ENCODE measurements at places on chromosomes 4 and X.

DNA sequence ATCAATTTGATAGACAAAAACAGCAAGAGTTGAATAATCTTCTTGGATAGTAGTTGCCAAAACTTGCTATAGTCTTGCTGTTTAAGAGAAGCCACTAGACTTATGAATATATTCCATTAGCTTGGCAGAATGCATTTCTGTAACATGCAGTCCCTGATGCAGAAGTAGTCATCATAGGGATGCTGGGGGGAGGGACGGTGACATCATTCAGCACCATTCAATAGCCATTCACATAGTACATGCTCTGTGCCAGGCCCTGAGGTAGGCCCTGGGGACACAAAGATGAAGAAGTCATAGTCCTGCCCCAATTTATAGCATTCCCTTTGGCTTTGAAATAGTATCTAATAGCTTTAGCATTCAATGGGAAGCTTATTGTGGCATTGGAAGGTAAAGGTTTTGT is 185.5 kb upstream of the AFF2 start:
- no peak for DNase-seq

DNA sequence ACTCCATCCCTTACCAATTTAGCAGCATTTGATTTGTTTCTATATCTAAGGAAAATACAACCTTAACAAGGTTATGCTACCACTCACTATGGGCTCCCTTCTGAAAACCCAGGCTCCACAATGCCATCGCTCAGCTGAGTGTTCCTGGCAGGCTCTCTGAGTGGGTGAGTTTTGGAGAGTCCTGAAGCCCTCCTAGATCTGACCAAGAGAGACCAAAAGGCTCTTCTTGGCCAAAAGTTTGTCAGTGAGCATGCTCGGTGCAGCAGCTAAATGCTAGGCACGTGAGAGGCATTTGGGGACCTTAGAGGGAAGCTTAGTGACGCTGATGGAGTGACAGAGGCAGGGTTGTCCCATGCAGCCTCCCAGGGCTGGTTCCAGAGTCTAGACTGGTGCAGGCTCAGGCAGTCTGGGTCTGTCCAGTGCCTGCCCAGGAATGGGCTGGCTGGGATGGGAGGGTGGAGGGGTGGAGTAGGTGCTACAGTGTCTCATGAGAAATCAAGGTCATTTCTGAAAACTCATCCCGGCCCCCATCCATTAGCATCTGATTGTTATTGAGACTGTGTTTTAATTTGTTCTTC is 346.8 kb downstream of the NR3C2 start:
- no peak for DNase-seq

DNA sequence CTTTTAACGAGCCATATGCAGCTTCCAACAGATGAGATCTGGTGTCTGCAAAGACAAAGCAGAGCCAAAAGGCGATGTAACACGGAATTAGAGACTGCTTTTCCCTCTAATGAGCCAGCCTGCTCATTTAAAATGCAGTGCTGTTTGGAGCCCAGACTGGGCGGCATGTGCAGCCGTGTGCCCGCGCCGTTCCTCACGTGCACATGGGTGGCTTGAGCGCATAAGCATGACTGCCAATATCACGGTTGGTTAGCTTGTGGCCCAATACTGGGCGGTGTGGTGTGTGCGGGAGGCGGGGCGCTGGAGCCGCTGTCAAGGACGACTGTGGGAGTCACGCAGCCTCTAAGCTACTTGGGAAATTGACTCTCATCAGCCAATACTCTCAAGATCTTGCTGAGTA is 87.0 kb upstream of the SCOC start:
- DNase-seq = no peak

GRCh38 chr4:16896881-16897750 is 1.3 kb downstream of the LDB2 start:
- no peak for DNase-seq

DNA sequence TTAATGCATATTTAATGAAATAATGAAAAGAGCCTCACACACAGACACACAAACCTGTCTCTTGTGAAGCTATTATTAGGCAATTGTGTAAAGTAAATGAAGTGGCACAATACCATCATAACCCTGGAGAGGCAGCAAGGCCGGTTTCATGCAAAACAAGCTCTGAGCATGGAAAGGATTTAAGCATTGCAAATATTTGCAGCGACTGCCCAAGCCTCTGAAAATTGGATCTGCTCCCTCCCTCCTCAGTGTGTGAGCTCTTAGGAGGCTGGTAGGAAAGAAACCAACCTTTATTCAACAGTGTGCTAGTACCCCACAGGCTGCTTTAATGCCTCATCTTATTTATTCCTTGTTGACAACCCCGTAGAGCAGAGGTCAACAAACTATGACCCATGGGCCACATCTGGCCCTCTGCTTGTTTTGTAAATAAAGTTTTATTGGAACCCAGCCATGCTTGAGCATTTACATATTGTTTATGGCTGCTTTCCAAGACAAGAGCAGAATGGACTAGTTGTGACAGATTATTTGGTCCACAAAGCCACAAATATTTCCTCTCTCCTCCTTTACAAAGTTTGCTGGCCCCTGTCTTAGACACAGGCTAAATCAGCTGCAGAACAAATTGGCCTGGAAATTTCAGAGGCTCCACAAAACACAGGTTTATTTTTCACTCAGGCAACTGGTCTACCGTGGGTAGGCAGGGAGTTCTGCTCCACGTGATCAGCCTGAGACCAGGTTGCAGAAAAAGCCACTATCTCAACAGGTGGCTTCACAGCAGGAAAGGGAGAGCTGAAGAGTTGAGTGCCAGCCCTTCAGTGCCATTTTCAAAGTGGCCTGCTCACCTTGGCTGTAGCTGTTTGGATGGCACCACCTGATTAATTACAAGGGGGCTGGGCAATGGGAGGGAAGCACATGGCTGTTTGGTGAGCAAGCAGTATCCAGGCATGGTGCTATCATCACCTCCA is 16.8 kb downstream of the RS1 start:
- DNase-seq = no peak

DNA sequence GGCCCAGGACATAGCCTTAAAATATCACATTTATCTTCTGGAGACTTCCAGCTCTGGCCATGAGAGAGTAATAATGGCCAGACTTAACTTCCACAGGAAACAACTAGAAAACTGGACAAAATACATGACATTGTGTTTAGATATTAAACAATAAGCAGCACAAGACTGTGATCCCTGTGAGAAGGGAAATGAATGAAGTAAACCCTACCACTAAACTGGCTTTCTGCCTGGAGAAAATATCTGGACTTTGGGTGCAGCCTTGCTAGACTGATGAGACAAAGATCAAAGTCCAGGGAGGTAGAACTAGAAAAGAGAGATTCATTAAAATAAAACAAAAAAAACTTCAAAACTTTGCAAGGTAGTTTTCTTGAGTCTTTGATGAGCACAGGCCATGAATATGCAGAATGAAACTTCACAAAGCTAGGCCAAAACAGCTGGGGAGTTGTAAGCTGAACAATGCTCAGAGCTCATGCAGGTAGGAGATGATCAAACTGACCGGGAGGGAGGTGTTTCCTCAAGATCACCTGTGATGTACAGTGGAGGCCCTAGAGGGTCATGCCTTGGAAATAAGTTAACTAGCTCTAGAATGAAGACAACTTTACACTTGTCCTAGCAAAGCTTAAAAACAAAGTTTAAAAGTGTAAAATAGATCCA is 147.0 kb upstream of the SH3RF1 start:
- no peak for DNase-seq

- no peak for DNase-seq
Measured at GRCh38 chrX:6120329-6120728, 108.3 kb downstream of the NLGN4X start.

- DNase-seq = no peak
Measured at GRCh38 chrX:133593531-133593930, 178.2 kb upstream of the GPC4 start.

DNA sequence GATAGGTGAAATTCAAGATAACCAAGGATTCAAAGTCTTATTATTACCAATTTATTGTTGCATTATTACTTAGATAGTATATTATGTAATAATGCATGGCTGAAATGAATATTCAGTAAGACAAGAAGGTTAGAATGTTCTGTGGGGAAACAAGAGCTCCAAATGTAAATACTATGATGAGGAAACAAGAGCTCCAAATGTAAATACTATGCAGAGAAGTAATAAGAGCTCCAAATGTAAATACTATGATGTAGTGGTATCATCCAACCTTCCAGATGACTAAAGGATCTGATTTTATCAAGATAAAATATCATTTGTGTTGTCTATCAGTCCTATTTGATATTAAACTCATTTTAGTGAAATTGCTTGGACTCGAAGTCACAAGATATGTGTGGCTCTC is 82.2 kb upstream of the PCDH18 start:
- DNase-seq = no peak

GRCh38 chrX:126064901-126065541 is 101.1 kb downstream of the DCAF12L2 start:
- DNase-seq = no peak

DNA sequence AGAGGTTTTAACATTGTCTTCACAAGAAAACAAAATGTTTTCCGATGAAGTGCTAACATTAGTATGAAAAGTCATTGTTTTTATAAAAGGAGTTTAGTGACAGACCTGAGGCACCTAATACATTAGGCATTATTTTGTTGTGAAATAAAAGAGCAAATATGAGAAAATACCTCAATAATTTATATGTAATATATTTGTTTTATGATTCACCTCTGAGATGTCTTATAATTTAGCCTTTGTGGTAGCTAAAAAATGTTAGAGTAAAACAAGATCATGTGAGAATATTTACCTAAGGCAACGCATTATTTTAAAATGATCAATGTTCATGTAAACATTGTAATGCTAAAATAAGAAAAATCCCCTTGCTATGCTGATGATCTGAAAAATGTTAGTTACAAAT is 100.9 kb upstream of the WDFY3 start:
- DNase-seq = no peak

- DNase-seq = no peak
Measured at GRCh38 chrX:22276781-22277180, 4.1 kb downstream of the CBLL2 start.

DNA sequence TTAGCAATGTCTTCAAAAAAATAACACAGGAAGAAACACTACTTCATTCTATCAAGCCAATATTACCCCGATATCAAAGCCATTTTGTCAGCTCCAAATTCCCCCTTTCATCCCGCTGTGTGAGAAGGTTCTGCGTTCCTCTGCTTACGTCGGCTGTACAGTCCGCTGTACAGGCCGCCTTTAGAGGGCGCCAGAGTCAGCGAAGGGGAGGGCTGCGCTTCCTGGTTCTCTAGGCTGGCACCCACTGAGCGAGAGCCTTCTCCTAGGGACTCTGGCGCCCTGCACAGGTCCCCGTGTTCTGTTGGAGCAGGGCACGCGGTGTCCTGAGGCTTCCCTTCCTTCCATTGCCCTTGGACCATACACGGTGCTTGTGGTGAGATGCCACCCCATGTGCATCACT is 25.3 kb upstream of the CT45A1 start:
- DNase-seq = no peak

GRCh38 chrX:100368167-100368566 is 41.9 kb downstream of the PCDH19 start:
- DNase-seq = no peak

GRCh38 chr4:15691346-15692135 is 9.9 kb downstream of the FAM200B start:
- DNase-seq = no peak

- no peak for DNase-seq
Measured at GRCh38 chrX:101483705-101484104, 1.6 kb upstream of the ARMCX4 start.

GRCh38 chr4:9709724-9710123 is 71.7 kb upstream of the DRD5 start:
- no peak for DNase-seq

DNA sequence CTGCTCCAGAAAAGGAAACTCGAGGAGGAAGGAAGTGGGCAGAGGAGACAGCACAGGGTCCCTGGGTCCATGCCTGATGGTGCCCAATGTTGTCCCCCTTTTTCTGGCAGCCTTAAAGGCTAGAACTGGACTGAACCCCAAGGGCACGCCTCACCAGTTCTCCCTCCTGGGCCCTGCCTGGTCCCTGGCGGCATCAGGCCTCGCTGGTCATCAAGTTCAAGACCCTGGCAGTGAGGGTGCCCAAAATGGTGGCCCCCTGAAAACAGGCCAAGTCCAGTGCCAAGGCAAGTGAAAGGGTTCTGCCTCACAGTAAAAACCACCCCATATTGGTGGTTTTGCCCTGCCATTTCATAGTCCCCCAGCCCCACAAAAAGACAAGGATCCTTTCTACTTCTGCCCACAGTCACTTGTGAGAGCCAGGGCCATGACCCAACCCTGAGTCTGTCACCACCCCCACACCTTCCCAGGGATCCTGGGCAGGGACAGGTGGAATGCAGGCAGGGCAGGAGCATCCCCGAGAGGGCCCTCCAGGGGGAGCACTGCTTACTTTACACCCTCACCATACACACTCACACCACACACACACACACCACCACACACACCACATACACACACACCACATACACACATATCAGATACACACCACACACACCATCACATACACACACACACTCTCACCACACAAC is 107.6 kb downstream of the DCTD start:
- DNase-seq = no peak

- no peak for DNase-seq
Measured at GRCh38 chr4:164906368-164906767, 29.4 kb downstream of the APELA start.

GRCh38 chr4:54852054-54852453 is 194.3 kb downstream of the KIT start:
- DNase-seq = no peak

DNA sequence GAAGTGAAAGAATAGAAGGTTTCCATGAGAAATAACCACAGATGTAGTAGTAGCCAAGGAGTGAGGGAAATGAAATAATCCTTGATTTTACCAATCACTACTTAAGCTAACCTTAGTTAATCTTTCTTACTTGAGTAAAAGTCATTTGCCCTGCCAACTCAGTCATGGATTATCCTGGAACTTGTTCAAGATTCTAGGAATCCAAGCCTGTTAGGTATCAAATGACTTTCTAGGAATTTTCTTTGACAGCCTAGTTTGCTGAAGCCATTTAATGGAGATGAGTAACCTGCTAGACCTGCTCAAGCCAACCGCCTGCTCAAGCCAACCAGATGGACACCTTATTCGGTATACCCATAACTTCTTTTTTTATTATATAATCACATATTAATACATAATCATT is 180.5 kb downstream of the KLHL13 start:
- DNase-seq = no peak

DNA sequence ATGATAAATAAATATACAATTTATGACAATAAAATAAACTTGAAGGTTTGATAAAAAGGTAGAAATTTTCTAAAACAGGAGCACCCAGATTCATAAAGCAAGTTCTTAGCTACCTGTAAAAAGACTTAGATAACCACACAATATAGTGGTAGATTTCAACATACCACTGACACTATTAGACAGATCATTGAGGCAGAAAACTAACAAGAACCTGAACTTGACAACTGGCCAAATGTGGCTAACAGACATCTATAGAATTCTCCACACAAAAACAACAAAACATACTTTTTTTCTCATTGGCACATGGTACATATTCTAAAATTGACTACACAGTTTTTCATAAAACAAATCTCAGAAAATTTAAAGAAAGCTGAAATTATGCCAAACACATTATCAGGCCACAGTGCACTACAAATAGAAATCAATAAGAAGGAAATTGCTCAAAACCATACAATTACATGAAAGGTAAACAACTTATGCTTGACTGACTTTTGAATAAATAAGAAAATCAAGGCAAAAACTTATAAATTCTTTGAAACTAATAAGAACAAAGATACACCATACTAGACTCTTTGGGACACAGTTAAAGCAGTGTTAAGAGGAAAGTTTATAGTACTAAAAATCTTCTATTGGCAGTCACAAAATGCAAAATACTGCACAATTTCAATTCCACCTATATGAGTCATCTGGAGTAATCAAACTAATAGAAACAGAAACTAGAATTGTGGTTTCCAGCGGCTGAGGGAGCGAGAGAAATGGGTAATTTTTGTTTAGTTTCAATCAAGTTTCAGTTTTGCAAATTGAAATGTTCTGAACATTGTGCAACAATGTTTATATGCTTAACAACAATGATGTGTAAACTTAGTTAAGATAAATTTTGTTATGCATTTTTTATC is 925.6 kb downstream of the SH3BGRL start:
- no peak for DNase-seq

Data from H1 (cell line).